ENCODE measurements at places on chromosomes 6 and 20.

DNA sequence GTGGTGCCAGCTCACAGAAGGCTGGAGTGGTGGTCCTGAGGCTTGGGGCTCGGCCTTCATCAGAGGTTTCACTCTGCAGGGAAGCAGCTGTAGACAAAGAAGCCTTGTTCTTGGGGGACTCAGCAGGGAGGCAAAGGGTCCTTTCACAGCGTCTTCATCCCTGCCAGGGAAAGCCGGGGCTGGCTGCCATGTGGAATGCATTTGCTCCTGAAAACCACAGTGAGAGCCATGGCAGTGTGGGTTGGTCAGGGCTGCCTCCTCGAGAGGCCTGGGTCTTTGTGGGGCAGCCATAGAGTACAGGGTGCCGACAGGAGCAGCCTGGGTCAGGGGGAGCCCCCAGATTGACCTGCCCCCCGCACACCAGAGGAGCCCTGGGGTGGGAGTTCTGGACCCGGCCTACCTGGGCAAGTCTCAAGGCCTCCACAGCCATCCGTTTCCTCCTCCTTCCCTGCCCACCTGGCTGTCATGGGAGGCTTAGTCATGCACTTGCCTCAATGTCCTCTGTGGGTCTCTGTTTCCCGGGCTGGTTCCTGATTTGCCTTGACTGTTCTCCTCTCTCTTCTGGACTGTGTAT lies 144.0 kb downstream of the CDC5L start:
- DNase-seq: no peak

DNA sequence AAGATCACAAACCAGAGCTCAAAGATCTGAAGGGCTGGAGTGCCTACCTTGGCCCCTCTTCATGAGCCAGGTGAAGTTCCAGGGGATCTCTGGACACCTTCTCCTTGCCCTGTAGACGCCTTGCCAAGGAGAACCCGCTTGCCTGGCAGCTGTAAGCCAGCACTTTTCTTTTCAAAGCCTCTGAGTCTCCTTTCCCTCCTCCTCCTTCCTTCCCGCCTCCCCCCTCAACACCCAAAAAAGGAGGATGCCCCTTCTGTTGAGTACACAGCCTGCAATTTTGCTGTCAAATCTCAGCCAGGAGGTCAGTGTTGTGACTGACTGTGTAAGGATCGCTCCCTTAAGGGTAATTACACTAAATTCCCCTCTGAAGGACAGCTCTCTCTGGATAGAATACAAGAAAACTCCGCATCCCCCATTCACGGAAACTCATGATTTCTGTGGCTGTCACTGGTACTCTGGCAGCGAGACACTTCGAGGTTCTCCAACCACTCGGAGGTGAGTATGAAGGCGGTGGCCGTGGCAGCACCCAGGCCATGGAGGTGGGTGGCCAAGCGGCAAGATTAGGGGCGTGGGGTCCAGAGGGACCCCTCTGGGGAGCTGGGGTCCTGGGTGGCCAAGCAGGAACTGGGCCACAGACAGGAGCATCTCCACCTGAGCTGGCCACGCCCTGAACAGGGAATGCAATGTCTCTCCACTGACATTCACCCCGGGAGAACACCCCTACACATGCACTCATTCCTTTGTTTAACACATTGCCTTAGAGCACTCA lies 23.2 kb upstream of the FOXP4 start:
- DNase-seq: no peak

- DNase-seq: no peak
These were observed 448.7 kb downstream of the PREX1 start for GRCh38 chr20:48378976-48379675.

DNA sequence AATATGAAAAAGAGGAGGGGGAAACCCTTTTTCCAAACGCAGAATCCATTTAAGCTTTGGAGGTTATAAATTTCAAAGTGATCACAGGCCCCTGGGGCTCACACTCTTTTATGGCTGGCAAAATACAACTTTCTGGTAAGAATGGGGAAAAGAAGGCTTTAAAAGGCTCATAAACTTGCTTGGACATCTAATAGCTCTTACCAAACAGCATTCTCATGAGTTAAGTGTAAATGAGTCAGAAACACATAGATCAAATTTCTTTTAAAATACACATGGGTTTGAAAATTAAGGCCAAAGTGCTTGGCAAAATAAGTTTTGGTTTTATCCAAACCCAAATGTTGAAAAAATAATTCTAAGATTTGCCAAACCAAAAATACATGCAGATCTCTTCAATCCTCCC lies 154.6 kb downstream of the SOBP start:
- no peak for DNase-seq

DNA sequence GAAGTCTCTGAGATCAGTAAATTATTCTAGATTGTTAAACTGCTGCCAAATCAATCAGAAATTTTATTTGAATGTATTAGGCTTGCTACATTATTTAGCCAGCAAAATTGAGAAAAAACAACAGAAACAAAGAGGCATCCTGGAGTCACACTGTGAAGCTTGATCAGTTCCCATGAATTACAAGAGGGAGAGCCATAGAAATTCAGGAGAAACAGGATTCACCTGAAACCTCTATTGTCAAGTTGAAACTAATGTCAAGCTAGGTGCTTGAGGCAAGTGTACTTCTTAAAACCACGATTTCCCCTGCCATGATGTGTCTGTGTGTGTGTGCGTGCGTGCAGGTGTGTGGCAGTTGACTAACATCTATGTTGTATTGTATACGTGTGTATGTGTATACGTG lies 439.1 kb upstream of the NOX3 start:
- DNase-seq: no peak

Measured in T-helper 2 cell treated with Interferon-gamma antibody and Interleukin-4, amounts not matched to agents 5 μg/mL and 100 μg/mL, for 36 hours (primary cell).